ENCODE measurements at places on chromosomes 5 and 9.

GRCh38 chr5:116572350-116573278 lies 2.0 kb downstream of the SEMA6A start:
- no peak for DNase-seq

DNA sequence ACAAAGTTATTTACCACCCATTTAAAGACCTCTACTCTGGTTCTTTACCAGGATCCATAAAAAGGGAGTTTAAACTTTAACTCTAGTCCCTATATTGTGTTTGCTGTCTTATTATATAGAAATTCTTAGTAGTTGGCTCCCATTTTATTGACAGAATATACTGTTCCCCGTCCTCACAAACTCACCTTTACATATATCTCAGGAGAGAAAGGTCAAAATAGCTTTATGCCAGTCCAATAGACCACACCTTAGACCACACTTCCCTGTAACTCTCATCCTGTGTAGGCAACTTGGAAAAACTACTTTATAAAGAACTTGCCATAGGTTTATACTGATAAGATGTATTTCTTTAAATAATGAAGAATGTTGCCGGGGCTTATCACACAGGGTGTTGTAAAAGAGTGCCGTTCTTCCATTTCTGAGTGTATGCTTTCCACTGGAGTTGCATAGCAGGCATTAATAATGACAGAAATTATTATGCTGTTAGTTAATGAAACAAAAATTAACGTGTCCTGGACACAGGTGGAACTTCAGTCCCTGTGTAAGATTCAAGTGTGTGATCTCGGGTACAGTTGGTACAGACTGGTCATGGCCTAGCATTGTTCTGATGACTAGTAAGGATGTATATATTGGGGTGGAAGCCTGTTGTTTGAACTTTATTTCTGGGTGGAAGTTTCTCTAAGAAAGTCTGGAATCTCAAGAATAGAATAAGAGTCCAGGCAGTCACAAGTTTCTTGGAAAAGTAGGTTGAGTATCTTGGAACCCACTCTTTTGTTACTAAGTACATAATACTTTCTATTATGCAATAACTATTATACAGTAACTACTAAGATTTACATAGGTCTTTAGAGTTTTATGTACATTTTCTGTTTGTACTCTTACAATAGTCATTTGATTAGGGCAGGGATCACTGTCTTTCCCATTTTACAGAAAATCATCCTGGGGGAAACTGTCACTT lies 33.0 kb upstream of the SPINK14 start:
- no peak for DNase-seq

DNA sequence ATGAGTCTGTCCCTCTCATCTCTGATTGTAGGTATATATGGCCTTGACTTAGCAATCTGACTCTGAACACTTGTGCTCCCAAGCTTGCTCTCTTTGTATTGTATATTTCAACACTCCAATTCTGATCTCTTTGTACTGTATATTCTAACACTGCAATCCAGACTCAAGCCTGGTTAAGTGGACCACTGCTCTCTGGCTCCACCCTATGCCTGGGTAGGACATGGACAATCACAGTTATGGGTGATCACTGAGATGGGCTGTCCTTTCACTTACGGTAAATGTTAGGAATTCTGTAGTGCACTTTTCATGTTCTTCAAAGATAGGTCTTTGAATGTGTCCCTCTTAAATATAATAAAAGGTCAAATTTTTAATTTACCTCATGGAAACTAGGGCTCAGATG lies 165.1 kb downstream of the TLR4 start:
- no peak for DNase-seq

GRCh38 chr9:70493029-70493428 lies 78.6 kb upstream of the KLF9 start:
- no peak for DNase-seq

GRCh38 chr5:55679556-55679955 lies 32.6 kb downstream of the SLC38A9 start:
- no peak for DNase-seq

GRCh38 chr9:127397646-127398274 lies 791 bp downstream of the SLC2A8 start:
- DNase-seq: no peak

DNA sequence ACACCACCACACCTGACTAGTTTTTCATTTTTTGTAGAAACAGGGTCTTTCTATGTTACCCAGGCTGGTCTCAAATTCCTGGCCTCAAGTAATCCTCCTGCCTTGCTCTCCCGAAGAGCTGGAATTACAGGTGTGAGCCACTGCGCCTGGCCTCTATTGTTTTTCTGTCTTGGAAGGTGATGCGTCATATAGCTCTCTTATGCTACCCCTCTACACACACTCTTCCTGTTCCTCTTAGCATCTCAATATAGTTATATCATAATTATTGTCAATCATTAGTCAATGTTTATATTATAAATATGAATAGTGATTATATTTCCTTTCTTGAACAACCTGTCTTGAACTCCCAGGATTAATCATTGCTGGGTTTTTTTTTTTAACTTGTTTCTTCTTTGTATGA lies 7.3 kb downstream of the PKD2L2 start:
- no peak for DNase-seq

DNA sequence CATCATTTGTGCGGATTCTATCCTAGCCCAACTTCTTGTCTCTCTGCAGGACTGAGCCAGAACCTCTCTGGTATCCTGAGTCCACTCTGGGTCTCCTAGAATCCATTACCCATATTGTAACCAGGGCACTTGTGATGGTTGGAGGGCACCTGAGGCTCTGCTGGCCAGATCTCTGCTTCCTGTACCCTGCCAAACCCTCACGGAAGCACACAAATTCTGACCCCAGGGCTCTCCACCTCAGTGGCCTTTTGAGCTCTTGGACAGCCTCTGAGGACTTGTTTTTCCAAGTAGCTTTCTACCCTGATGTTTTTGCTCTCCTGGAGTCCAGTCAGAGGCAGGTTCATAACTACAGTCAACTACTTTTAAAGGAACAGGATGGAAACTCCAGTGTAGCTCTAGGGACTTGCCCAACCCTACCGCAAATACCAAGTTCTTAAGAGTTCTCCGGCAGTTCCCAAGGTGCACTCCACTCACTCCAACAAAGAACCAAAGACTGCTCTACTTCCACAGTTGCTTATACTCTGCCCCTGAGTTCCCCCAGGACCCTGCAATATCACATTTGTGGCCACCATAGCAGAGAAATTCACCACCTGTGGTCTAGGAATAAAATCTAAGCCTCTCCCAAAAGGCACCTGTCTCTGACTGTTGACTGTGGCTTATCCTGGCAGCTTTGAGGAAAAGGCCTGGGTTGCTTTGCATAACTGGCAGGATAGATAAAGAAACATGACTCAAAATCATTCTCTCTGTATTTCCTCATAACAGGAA lies 9.6 kb downstream of the PIP5K1B start:
- no peak for DNase-seq

Data from AG09319 (cell line).